ENCODE measurements at places on chromosomes 5 and 9.

DNA sequence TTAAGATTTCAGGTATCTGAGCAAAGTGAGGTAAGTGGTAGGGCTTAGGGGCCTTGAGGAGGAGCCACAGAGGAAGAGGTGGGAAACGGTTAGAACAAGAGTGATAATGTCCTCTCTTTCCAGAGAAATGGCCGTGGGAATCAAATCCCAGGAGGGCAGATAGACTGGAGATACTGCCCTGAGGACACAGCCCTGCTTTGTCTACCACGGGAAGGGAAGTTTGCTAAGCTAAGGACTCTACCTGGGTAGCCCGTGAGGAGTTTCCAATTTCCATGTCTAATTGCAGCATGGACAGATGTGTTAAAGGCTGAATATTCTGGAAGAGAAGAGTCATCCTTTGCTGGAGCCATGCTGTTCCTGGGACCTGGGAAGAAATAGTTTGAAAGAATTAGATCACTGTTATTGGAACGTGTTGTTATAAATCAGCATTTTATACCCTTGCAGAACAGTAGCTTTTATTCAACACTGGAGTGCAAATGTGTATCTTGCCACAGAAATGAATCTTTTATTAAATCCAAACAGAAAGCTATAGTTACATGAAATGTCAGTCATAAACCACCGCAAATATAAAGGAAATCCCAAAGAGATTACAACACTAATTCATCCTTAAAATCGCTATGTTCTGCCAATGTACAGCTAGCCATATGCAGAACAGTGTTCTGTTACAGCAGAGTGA is 133.2 kb upstream of the LHFPL2 start:
- no peak for DNase-seq

- peak; percentile 10 for DNase-seq
These were observed 118.2 kb downstream of the VCAN start for GRCh38 chr5:83589786-83590185.

GRCh38 chr5:154197801-154198491 is 7.4 kb downstream of the GALNT10 start:
- peak; percentile 94 for DNase-seq

DNA sequence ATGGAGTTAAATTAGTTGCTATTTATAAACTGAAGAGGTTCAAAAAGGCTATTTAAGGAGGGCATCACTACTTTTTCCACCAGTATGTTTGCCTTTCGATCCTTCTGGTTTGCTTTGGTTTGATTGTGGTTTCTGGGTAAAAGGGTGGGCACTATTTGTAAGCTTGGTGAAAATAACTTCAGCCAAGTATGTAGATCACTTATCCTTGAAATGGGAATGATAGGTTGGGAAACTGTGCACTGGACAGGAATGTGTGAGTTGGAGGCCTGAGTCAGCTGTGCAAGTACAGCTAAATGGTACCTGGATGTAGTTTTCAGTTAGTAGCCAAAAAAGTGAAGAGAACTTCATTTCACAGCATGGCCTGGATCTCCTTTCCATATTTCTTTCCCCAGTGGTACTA is 466.2 kb downstream of the ENC1 start:
- no peak for DNase-seq

GRCh38 chr9:110351009-110351467 is 13.4 kb upstream of the TXNDC8 start:
- no peak for DNase-seq

- DNase-seq, result no peak
These were observed 59.9 kb downstream of the ZFAND5 start for GRCh38 chr9:72305102-72305546.

GRCh38 chr5:124631874-124632550 is 114.4 kb downstream of the ZNF608 start:
- DNase-seq, result peak; percentile 16

DNA sequence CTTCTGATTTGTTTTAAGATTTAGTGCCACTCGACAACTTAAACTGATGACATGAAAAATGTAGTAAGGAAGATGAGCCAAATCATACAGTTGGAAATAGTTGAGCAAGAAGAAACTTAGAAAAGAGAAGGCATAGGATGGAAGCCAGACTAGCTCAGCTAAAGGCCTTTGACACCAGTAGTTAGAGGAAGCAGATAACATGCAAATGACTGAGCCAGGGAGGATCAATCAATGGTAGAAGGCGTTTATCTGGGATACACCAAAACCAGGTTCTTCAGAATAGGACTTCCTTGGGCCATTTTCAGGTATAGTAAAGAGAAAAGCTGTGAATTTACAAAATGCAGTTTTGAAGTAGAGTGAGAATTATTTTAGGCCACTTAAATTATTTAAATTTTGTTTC is 3.2 kb downstream of the TDRD7 start:
- no peak for DNase-seq

DNA sequence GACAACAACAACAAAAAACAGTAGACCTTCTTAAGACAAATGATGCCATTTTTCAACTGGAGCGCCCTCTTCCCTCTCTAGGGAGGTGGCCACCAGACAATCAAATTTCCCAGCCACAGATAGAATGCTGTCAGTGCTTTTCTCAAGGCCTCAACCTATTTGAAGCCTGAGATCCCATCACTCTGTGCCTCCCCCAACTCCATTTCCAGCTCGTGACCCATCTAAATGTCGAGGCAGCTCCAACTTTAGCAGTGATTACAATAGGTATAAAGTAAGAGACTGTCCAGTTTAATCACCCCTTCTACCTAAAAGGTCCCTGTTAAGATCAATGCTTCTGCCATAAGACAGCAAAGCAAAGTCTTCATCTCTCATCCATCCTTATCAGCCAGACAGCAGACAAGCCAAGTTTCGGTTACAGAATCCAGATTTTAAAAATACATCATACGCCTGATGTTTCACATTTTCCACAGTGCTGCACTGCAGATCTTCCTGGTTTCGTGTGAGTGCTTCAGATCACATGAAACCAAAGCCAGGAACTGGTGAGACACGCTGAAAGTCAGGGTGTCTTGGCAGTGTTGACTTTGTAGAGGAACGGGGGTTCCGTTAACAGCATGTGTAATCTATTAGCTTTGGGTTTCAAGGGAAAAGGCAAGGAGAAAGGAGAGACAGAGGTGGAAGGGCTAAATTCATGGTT is 447.8 kb downstream of the ENC1 start:
- DNase-seq, result no peak

GRCh38 chr5:135188233-135188914 is 154.3 kb upstream of the PITX1 start:
- DNase-seq, result no peak

- no peak for DNase-seq
These were observed 304.1 kb downstream of the DEPDC1B start for GRCh38 chr5:60395712-60396329.

- no peak for DNase-seq
These were observed 45.3 kb downstream of the INSL6 start for GRCh38 chr9:5140151-5140550.
